ENCODE measurements at places on chromosomes 4 and X.

DNA sequence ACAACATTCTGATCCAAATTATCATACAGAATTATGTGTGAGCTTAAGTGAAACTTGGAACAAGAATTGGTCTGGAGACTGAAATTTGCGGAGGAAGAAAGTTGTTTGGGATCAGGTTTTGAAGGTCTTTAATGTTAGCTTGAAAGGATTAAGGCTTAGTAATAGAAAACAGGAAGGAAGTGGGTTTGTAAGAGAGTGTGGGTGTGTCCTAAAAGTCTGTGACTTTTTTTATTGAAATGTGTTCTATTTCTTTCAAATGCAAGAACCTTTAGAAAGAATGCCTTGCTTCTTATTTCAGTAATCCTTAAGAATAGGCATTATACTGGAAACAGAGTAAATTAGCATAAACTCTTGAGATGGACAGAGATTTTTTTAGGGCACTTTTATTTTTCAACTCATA, 198.0 kb downstream of the GALNTL6 start:
- DNase-seq = no peak

GRCh38 chrX:145099204-145099603, 148.1 kb upstream of the SPANXN1 start:
- no peak for DNase-seq

- DNase-seq = no peak
Measured at GRCh38 chr4:31375936-31376335, 655.8 kb downstream of the PCDH7 start.

- DNase-seq = no peak
Measured at GRCh38 chr4:118967393-118967792, 78.7 kb downstream of the SYNPO2 start.

DNA sequence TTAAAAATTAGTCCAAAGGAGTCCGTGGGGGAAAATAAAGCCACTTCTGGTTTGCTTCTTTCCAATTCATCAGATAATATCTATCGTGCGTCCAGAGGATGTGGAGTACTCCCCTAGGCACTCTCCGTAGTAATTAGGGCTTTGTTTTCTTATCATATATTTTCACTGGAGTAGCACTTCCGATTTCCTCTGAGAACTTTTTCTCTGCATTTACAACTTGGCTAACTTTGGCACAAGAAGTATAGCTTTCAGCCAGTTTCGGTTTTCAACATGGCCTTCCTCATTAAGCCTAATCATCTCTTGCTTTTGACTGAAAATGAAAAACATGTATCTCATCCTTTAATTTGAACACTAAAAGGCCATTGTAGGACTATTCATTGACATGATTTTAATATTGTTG, 80.5 kb downstream of the CASP3 start:
- DNase-seq = no peak

DNA sequence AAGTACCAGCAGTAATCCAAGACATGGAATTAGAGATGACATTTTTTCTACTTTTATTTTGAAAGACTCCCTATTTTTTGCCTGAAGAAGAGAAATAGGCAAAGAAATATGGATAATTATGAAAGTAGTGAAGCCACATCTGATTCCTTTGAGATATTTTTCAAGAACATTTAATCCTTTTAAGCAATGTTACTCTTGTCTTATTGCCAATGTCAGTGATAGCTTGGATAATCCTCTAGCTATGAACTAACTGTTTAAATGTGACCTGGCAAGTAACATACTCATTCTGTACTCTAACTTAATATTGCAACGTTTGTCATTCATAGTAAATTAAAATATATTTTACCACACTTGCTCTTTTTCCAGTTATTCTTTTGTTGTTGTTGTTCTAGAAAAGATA, 181.3 kb downstream of the VEGFC start:
- no peak for DNase-seq

Measured in NCI-H1930 (cell line).